ENCODE measurements at places on chromosomes 16 and 17.

- no peak for DNase-seq
Observed at GRCh38 chr17:76265624-76266243, 586 bp downstream of the UBALD2 start.

- no peak for DNase-seq
Observed at GRCh38 chr17:82390860-82391435, 19.4 kb downstream of the UTS2R start.

- no peak for DNase-seq
Observed at GRCh38 chr16:57471852-57472664, 9.6 kb downstream of the POLR2C start.

GRCh38 chr17:43832168-43832975 is 574 bp downstream of the MPP3 start:
- DNase-seq, result no peak

- DNase-seq, result no peak
Observed at GRCh38 chr17:60908324-60908723, 230.7 kb downstream of the BCAS3 start.

DNA sequence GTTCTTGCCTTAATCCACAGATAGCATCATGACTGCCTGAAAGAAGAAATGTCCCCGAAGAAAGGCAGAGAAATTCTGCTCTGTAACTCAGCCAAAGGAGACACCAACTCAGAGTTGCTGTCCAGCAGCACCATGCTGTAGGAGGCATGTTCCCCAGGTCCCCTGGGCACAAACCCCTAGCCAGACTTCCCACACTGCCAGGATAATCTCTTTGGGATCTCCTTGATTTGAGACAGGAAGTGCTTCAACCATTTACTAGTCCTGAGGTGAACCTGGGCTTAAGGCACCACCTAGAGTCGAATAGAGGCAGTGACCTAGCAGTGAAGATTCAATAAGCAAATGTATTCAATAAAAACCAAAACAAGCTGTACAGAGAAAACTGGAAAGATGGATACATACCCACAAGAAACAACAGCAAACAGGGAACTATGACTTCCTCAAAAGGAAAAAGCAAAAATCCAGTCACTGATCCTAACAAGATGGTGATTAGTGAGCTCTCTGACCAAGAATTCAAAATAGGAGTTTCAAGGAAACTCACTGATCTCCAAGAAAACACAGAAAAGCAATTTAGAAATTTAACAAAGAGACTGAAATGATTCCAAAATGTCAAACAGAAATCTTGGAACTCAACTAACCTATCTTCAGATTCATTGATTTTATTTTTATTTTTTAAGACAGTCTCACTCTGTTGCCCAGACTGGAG is 5.7 kb downstream of the OR4D2 start:
- DNase-seq, result peak; percentile 33

- no peak for DNase-seq
Observed at GRCh38 chr16:79902351-79902750, 301.8 kb upstream of the MAF start.

DNA sequence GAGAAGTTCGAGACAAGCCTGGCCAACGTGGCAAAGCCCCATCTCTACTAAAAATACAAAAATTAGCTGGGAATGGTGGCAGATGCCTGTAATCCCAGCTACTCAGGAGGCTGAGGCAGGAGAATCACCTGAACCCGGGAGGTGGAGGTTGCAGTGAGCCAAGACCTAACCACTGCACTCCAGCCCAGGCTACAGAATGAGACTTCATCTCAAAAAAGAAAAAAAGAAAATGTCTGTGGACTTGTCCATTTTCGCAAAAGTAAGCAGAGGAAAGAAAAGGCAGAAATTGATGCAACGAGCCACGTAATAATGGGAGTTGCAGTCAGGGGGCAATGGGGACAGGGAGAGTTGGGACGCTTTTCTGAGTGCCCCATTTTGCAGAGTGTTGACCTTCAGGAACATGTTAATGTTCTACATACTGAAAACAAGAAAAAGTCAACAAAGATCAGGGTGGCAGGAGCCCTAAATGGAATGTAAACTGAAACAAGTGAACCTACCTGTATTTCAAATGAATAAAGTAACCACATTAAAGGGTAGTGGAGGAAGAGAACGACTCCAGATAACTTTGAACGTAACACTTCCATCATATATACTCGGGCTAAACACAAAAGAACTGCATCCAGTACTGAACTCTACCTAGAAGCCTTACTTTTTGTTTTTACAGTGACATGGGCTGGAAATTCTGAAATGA is 76.4 kb downstream of the CNGB1 start:
- no peak for DNase-seq

DNA sequence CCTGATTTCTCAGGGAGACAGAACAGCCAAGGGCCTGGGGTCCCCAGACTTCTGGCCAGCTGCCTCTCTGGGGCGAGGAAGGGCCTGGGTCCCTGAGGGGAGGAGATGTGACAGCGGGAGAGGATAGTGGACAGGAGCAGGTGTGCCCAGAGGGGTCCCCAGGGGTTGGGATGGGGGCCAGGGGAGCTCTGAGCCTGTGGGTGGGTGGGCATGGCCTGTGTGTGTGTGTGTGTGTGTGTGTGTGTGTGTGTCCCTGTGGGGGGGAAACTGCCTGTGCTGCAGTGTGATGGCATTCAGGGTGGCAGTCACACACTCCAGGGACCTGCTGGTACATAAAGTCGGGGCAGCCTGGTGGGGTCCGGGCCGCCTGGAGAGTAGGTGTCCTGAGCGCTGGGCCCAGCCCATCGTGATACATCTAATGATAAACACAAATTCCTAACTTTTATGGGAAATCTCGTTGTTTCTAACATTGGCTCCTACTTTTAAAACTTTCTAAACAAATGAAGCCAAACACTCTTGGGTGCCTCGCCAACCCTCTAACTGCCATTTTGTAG is 1.4 kb downstream of the ITGB4 start:
- no peak for DNase-seq

DNA sequence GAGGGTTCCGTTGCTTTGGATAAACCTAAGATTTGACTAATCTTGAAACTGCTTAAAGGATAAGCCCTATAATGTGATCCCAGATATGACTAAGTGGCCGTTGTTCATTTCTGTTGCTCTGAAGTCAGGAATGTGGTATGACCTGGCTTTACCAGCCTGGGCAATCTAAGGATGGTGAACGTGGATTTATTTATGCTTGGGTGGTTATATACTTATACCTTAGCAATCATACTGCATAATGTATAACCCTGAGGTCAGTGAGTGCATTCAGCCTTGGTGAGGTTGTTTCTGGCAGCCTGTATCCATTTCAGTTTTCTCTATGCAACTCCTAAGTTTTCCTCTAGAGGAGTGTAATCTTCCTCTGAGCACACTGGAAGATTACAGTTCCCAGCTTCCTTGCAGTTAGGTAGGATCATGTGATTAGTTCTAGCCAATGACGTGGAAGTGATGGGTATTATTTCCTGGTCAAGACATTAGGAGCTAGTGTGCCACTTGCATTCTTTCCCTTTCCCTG is 41.9 kb downstream of the FTO start:
- DNase-seq, result no peak

GRCh38 chr16:29710227-29711219 is 31.5 kb downstream of the QPRT start:
- no peak for DNase-seq

- DNase-seq, result no peak
Observed at GRCh38 chr17:30831257-30831656, 509 bp upstream of the ATAD5 start.

- DNase-seq, result no peak
Observed at GRCh38 chr17:75731086-75731715, 9.9 kb downstream of the ITGB4 start.

DNA sequence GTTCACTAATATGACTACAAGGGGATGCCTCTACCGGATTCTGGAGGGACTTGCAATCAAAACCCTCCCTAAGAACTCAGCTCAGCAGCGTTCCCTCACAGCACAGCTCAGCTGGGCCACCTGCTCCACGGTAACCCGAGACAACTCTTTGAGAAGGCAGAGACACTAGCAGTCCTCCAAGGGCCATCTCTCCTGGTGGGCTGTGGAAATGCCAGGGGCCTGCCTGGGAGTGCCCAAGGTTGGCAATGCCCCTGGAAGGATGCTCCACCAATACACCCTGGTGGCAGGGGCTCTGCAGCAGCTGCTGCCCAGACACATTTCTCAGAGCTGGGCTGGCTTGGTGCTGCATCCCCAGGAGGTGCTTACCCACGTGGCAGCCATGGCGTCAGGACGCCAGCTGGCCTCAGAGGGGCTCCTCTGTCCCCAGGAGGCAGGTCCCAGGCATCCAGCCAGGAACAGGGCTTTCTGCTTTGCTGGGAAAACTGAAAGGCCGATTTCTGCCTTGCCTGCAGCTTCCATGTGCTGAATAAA is 16.5 kb downstream of the CDIP1 start:
- no peak for DNase-seq

DNA sequence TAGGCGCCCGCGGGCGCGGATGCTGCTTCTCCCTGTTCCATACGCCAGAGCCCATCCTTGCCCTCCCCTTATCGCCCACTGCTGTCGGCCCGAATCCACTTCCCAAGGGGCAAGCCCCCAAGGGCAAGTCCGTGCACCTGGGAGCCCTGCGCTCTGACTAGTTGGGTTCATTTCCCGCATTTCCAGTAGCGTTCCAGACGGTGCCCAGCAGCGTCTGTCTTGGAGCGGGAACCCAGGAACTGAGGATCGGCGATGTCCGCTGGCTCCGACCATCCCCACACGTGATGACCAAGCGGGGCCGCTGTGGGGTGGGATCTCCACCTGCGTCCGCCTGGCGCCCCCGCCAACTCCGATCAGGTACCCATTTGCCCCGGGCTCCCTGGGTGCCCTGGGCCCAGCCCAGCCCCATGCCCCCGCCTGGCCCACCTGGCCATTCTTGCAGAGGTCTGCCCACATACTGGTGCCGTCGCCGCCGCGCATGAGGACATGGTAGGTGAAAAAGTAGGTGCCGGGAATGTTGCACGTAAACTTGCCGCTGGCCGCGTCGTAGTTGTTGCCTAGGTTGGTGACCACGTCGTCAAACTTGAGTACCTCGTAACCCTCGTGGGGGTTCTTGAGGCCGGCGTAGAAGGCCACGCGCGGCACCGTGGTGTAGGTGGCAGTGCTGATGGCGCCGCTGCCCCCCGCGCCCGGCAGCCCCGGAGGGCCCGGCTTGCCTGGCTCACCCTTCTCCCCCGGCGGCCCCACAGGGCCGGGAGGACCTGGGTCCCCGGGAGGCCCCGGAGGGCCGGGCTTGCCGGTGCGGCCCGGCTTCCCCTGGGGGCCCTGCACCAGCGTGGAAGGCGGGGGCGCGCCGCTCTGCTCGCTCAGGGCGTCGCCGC is 837 bp downstream of the C1QL1 start:
- DNase-seq, result no peak

GRCh38 chr17:36117505-36118382 is 14.1 kb downstream of the CCL4 start:
- DNase-seq, result peak; percentile 11

DNA sequence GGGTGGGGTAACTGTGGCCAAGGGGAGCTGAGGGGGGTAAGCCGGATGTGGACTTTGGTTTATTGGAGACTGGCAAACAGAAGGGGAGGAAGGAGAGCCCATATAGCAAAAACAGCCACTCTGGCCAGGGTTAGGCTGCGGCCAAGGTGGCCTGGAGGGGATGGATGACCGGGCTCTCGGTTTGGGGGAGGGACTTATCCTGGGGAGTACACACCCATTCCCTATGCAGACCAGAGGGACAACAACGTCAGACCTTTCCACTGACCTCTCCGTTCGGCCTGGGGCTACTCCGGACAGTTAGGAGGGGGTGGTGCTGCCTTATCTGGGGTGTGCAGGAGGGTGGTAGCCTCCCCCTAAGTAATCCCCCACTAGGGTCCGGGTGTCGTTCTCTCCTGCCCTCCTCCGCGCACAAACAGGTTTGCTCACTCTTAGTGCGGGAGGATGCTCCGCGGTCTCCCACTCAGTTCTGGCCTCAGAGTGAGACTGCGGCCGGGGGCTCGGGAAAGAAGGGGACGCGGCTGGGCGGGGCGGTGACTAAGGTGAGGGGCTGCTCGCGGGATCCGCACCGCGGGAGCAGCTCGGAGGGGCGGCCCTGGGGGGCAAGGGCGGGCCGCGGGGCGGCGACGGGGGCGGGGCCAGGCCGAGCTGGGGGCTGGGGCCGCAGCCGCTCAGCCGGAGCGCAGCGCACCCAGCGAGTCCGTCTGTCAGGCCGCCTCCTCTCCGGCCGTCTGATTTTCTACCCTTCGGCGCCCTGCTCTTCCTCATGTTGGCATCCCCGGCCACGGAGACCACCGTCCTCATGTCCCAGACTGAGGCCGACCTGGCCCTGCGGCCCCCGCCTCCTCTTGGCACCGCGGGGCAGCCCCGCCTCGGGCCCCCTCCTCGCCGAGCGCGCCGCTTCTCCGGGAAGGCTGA is at the start of gene WNK4:
Gene WNK4, plus strand, starts transcription at position 675 of the 915 bp plus-strand sequence. Its CDS starts 89 bp downstream, at position 764.
- DNase-seq, result no peak

- DNase-seq, result no peak
Observed at GRCh38 chr17:44793885-44794842, 35.4 kb downstream of the ADAM11 start.

GRCh38 chr17:74971842-74972106 is 785 bp downstream of the HID1 start:
- DNase-seq, result no peak

GRCh38 chr16:10592611-10593010 is 12.2 kb upstream of the EMP2 start:
- DNase-seq, result no peak

DNA sequence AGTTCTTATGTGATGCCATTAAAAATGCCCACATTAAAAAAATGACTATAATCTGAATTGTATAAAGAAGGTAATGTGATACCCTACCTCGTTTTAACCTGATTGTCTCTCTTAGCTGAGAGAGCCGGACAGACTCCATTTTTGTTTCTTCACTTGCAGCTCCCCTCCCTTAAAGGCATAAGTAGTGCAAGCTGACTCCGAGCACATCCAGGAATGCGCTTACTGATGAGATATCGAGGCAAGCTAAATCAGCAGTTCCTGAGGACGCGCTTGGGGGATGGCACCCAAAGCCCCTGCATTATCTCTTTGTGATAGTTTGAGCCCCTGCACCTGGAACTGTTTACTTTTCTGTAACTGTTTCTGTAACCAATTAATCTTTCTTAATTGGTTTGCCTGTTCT is 6.3 kb downstream of the KRT24 start:
- DNase-seq, result no peak

GRCh38 chr16:59632276-59632855 is 898.2 kb upstream of the GOT2 start:
- no peak for DNase-seq

DNA sequence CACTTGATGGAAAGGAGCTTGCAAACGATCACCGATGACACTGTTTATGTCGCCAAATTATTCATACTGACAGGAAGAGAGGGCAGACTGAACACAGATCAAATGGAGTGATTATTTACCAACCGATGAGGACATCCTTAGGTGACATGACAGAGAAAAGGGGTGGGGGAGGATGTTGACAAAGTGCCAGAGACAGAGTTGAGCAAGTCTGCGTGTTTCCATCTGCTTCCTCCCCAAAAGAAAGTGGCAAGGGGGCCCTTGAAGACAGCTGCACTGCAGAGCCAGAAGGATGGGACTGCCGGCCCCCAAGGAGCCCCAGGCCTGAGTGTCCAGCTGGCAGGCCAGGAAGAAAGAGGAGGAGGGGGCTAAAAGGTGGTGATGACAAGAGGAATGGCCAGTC is 191.0 kb upstream of the RPL38 start:
- DNase-seq, result no peak
